ENCODE measurements at places on chromosomes 7 and 10.
A peak's percentile ranks its signal among the peaks of the same experiment; 100 is the strongest.

DNA sequence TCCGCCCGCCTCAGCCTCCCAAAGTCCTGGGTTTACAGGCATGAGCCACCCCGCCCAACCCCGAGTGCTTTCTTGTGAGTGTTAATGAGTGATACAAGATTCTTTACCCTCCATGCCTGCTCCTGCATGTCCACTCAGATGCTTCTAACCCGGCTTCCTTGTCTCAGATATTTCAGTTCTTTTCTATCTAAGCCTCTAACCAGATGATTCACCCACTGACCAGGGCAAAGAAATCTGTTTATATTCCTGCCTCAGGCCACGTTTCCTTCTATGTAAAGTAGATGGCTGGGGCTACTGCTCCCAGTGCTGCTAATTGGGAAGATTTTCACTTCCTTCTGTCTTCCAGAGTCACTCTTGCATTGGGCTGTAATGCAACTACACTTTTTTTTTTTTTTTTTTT is 395.1 kb upstream of the ANKRD30A start:
- DNase-seq = no peak

DNA sequence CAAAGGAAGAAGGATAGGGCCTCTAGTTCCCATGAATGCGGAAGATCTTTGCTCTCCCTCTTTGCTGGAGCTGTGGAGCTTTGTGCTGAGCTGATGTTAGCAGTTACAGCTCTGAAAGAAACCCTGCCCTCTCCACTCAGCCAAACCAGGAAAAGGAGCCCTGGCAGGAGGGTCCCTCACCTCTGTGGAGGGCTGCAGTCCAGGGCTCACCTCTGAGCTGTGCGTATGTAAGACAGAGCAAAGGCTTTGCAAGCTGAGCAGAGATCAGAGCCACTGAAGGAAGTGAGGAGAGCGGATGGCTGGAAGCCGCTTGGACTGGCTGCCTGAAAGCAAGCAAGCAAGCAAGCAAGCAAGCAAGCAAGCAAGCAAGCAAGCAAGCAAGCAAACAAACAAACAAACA is 84.7 kb downstream of the RAMP3 start:
- DNase-seq = no peak

GRCh38 chr7:22723181-22723601 is 3.8 kb upstream of the IL6 start:
- DNase-seq = no peak

- DNase-seq = no peak
Observed at GRCh38 chr10:83333566-83333965, 805.7 kb upstream of the GHITM start.

GRCh38 chr10:69415049-69415448 is 1.7 kb downstream of the TACR2 start:
- DNase-seq = no peak

- no peak for DNase-seq
Observed at GRCh38 chr10:113360870-113361269, 192.0 kb upstream of the HABP2 start.

GRCh38 chr7:108663701-108664100 is 94.0 kb downstream of the DNAJB9 start:
- no peak for DNase-seq

GRCh38 chr10:74150204-74150989 is at the start of gene AP3M1:
TSS of gene AP3M1 (minus strand) at chr10:74150828. CDS start at chr10:74138379, 12,449 bp downstream.
- no peak for DNase-seq

- DNase-seq = no peak
Observed at GRCh38 chr10:24156686-24157085, 52.3 kb upstream of the KIAA1217 start.

- peak; percentile 17 for DNase-seq
Observed at GRCh38 chr10:13206546-13207443, 27.4 kb downstream of the UCMA start.

- no peak for DNase-seq
Observed at GRCh38 chr10:15548331-15548730, 171.4 kb downstream of the ITGA8 start.

GRCh38 chr10:53836638-53837037 is 964.4 kb downstream of the PCDH15 start:
- no peak for DNase-seq

GRCh38 chr7:137151690-137152052 is 191.9 kb downstream of the PTN start:
- DNase-seq = no peak

- no peak for DNase-seq
Observed at GRCh38 chr7:438361-438760, 81.3 kb downstream of the PDGFA start.

DNA sequence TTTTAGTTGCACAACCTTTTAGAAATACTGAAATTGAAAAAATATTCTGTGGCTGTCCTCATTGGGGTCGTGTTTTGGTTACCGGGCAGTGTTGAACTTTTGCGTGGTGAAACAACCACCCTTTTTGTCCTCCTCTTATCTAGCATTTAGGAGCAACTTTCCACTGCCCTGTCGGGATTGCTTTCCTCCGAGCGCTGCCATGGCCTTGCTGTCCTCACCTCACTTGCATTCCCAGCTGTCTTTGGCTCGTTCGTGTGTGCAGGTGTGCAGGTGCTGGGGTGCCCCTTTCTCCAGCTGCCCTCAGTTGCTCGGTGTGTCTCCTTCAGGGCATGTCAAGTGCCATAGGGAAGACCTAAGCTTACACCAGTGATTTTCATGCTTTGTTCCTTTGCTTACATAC is 116.9 kb upstream of the GJD4 start:
- no peak for DNase-seq

- no peak for DNase-seq
Observed at GRCh38 chr7:70645279-70645678, 486.7 kb upstream of the GALNT17 start.

DNA sequence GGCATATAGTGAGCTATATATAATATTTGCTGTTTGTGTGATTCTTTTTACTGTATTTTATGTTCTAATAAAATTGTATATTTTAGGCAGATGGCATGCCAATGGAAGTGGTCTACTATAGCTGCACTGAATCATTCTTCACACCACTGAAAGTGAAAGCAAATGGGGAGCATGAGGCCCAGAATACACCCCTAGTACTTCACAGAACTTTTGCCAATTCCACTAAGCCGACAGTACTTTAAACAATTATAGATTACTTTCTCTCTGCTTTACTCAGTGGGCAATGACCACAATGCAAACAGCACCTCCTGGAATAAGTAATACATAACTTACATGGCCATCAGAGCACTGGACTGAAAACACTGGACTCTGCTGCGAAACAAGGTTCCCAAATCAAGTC is 70.2 kb downstream of the ANKRD26 start:
- no peak for DNase-seq

GRCh38 chr10:8338177-8338766 is 283.8 kb downstream of the GATA3 start:
- no peak for DNase-seq

- DNase-seq = no peak
Observed at GRCh38 chr7:152711444-152711944, 35.6 kb upstream of the XRCC2 start.

DNA sequence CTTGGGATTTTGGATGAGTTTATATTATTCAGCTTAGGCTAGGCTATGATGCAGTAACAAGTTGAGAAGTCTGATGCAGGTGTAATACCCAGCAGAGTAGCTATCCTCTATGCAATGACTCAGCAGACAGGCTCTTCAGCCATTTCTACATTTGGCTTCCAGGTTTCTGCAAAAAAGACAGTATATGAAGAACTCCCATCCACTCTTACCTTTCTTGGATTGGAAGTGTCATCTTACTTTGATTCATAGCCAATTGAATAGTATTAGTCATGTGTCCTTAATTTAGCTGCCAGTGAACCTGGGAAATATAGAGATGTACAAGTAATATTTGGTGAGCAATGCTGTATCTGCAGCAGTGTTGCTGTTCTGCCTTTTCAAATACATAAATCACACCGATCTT is 127.8 kb upstream of the NPSR1 start:
- no peak for DNase-seq

- DNase-seq = no peak
Observed at GRCh38 chr7:90968871-90969270, 295.4 kb upstream of the FZD1 start.

DNA sequence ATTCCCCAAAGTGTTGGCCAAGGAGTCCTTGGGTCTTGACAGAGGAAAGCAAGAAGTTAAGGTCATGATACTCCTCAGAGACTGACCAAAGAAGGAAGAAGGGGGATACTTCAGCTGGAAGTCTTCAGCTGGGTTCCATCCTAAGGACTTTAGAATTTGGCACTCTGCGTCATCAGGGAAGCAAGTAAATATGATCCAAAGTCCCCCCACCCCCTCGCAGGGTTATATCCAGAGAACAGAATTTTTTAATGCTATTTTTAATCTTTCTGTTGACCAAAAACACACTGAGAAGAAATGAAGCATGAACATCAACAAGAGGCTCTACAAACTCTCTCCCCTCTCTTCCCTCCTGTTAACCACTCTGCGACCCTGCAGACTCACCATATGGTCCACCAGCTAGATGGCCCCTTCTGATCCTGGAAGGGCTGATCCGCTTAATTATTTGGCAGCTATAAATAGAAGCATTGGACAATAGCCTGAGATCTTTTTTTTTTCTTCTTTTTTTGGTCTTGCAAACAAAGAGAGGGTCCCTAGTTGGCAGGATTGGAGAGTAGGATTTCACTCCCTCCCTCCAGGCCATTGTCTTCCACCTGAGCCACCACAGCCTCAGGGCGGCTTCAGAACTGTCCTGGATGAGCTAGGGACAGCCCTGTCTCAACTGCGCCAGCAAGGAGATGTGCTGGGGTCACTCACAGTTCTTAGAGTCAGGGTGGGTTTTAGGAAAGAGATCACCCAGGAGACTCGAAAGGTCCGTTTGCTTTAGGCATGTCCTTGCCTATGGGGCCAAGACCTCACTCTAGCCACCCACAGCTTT is 196.0 kb downstream of the KCNMA1 start:
- DNase-seq = no peak

DNA sequence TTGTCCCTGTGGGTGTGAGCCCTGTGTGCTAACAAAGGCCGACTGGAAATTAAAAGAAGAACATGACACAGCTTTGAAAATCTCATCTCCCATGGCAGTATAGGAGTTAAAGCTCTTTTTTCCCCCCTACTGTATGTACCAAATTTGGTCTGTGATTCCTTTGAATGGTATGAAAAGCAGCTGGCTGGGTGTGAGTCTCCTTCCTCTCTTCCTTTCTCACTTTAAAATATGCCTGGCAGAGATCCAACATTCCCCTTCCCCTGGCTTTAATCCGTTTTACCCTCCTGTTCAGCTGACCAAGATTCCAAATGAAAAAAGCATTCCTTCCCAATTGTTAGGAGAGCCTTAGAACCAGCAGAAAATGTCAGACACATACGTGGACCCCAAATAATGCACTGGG is 225.0 kb upstream of the CELF2 start:
- DNase-seq = peak; percentile 64

GRCh38 chr7:75867390-75867717 is 11.5 kb upstream of the RHBDD2 start:
- no peak for DNase-seq

DNA sequence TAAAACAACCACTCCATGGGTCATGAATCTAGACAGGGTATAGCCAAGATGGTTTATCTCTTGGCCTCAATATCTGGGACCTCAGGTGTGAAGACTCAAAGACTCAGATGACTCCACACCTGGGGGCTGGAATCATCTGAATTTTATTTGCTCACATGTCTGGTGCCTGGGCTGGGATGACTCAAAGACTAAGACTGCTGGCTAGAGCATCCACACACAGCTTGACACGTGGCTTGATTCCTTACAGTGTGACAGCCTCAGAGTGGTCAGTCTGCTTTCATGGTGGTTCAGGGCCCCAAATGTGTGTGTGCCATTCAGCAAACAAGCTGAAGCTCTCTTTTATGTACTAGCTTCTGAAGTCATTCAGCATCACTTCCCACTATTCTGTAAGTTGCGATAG is 333.7 kb downstream of the RNLS start:
- no peak for DNase-seq

GRCh38 chr7:101163279-101164070 is 1.9 kb downstream of the VGF start:
- DNase-seq = no peak

GRCh38 chr10:99631496-99631895 is 11.3 kb upstream of the SLC25A28 start:
- DNase-seq = no peak

GRCh38 chr7:50166997-50167965 is 74.2 kb upstream of the ZPBP start:
- no peak for DNase-seq

DNA sequence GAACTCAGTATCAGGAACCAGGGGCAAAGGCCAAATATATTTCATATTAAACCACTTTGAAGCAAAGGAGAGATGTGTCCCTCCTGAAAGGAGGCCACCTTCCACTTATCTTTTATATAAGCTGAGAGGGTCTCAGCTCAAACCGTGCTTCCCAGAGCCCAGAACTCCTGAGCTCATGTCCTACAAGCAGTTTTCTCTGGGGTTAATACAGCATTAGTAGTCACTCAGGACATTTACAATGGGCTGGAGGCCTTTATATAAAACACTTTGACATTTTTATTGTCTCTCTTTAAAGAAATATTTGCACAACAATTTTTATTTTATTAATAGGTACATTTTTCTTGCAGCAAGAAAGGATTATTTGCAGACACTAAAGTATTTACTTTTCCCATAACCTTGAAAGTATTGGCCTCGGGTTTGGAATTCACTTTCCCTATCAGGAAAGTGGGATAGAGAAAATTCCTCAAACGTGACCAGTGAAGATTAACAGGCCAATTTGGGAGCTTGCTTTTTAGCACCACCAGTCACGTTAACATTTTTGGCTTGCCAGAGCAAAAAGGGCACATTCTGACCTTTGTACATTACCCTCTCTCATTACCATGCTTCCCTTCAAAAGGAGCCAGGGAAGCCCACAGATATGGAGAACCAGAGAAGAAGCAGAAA is 464.9 kb upstream of the NRP1 start:
- DNase-seq = no peak

DNA sequence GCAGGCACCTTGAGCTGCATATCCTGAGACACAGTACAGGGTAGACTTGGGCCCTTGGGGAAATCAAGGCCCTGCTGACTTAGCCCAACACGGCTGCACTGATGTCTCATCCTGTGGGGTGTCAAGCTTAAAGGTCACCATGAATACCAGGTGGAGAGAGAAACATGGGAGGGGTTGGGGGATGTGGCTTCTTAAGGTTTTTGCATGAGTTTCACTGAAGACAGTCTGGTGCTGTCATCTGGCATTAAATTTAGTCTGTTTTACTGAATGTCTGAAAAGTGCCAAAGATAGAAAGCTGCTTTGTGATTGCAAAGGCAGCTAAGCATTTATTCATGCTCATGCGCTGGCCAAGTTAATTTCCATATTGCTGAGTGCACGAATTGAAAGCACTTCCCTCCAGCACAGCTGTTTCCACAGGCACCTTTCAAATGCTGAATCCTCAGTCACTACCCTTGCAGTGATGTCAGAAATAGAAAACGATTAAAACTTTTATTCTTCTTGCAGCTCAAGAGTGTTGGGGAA is 102.1 kb downstream of the OSBPL3 start:
- peak; percentile 30 for DNase-seq

Measured in skeletal muscle cell (primary cell).